Stimulated activated CD8-positive, alpha-beta memory T cell treated with anti-CD3 and anti-CD28 coated beads, Interleukin-2, amount 100 ng/mL, for 1 hour (primary cell): ENCODE measurements at places on chromosomes 7 and 10.

- DNase-seq, result no peak
Observed at GRCh38 chr7:87831097-87831496, 45.1 kb downstream of the SLC25A40 start.

- no peak for DNase-seq
Observed at GRCh38 chr7:82294382-82294784, 149.2 kb downstream of the CACNA2D1 start.

DNA sequence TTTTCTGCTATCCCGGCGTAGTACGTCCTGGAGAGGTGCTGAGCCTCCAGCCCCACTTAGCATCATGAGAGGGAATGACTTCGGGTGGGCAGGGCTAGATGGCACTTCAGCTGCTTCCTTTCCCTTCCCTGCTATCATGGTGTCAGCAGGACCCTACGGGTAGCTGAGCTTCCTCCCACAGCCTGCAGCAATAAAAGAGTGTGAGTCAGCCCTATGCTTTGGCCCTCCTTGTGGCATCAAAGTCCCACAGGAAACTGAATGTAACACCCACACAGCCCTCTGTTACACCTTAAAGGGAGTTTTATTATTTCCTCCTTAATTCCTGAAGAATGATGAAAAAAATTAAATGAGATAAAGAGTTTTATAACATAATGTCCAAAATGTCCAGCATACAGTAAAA lies 458.1 kb downstream of the RPS24 start:
- DNase-seq, result no peak

GRCh38 chr7:140003913-140004382 lies 58.8 kb downstream of the PARP12 start:
- no peak for DNase-seq

DNA sequence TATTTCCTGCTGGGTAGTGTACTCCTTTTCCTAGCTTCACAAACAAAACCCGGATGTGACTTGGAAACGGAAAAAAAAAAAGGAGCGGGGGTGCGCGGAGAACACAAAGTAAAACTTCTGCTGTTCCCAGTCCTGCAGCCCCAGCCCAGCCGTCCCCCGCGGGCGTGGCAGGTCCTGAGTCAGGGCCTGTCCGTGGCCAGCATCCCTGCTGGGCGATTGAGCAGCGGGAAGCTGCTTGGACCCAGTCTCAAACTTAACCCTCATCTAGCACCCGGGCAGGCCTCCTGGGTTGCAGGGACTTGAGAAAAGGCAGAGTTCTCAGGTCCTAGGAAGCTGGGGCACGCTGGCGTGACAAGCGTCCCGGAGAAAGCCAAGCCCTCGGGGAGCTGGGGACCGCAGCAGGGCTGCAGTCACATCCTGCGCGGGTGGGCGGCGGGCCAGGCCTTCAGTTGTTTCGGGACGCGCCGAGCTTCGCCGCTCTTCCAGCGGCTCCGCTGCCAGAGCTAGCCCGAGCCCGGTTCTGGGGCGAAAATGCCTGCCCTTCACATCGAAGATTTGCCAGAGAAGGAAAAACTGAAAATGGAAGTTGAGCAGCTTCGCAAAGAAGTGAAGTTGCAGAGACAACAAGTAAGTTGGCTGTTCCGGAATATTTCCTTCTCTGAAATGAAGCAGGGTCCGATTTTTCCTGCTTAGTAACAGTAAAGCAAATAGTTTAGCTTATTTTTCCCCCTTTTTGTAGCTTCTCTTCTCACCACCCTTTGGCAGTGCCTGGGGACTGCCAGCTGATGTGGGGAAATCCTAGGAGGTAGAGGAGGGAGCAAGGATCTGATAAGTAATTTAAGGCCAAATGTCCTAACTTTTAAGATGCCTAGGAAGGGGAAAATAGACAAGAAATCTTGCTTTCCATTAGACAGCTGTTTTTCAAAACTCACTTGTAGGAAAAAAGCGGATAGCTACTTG lies at the start of gene GNG11:
GNG11 (plus strand) TSS at position 129 of the 960 bp plus-strand sequence; CDS start at position 532, 403 bp downstream.
- no peak for DNase-seq

DNA sequence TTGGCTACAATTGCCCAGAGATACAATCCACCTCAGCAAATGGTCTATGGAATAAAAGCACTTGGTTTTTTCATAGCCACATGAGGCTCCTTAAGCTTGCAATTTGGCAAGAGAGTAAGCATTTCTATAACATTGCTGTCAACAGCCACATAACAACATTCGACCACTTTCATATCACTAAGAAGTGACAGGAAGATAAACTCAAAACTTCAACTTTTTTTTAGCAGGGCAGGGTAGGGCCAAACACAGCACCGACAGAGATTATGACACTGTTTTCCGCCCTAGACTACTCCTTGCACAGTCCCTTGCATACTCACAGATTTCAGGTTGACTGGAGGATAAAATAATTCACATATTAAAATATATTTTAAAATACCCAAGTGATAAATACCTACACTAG lies 185.4 kb downstream of the JAZF1 start:
- DNase-seq, result no peak

DNA sequence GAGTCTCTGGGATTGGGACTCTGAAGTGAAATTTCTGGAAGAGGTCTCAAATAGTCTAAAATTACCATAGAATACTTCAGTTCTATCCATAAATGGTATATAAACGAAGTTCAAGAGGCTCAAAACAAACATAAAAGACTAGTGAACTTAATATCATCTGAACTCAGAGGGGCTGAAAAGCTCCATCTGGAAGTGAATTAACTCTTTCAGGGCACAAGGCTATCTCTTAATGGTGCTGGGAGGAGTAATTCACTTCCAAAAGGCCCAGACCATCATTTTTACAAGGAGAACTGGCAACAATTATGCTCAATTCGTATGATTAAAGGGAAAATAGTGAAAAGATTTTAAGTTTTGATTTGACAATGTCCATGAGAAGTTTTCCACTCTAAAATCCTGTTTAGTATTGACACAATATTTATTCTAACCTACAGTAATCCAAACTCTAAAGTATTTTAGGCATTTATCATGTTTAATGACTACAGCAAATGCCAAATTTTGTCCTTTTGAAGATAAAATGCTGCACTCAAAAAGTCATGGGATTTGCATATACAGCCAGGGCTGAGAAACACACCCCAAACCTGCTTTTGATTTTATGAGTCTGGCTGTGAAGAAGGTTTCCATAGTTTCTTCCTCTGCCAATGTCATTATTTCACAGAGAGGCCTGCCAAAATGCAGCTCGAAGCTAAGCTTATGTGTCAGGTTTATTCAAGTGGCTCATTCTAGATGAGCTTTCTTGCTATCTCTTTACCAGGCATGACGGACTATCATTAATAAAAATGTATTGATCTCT lies 143.9 kb downstream of the HIBADH start:
- no peak for DNase-seq

DNA sequence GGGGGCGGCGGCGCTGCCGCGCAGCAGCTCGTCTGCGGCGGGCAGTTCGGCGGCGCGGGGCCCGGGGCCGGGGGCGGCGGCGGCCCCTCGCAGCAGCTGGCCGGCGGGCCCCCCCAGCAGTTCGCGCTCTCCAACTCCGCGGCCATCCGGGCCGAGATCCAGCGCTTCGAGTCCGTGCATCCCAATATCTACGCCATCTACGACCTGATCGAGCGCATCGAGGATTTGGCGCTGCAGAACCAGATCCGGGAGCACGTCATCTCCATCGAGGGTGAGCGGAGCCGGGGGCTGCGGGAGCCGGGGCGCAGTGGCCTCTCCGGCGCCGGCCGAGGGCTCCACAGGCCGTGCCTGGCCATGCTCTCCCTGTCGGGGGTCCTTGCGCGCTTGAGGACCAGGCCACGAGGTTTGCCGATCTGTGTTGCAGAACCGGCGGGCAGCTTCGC lies 548 bp downstream of the AGAP3 start:
- DNase-seq, result no peak

GRCh38 chr10:35882422-35883150 lies 240.5 kb upstream of the FZD8 start:
- no peak for DNase-seq

- DNase-seq, result no peak
Observed at GRCh38 chr7:85896531-85896930, 709.7 kb upstream of the SEMA3D start.

- no peak for DNase-seq
Observed at GRCh38 chr10:22670788-22671187, 43.6 kb downstream of the PIP4K2A start.

GRCh38 chr7:121516821-121517220 lies 120.7 kb upstream of the FAM3C start:
- DNase-seq, result no peak

DNA sequence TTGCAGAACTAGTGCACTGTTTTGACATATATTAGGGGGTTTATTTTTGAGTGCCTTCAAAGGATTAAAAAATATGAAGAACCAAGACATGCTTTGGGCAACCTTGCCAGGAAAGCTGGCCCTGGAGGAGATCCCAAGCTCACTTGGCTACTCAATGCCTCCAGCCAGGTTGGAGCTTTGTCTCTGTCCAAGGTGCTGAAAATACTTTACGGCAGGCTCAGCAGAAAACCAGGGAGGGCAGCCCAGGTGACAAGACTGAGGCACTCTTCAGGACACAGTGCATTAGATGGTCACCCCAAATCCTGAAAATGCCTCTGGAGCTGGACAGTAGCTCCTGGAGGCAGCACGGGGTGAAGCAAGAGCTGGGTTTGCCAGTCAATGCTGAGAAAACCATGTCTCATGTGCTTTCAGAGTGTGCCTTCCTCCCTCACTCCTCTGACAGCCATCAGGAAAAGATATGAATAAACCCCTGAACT lies 5.8 kb upstream of the KCNH2 start:
- no peak for DNase-seq

GRCh38 chr10:35992107-35992506 lies 350.0 kb upstream of the FZD8 start:
- no peak for DNase-seq

DNA sequence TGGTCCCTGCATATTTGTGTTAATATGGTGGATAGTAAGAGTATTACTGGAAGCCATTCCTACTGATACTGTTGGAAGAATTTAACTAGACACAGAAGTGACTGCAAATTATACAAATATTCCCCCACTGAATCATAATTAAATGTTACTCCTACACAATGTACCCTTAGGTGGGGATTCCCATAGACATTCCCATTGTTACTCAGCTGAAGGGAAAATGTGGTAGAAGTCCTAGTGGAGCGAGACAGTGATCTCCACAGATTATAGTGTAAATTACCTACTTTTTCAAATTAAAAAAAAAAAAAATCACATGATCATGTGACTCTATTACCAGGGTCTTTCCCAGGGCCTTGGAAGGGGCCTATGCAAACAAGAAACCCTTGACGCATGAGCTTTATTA lies 611.8 kb downstream of the LRMDA start:
- DNase-seq, result no peak

DNA sequence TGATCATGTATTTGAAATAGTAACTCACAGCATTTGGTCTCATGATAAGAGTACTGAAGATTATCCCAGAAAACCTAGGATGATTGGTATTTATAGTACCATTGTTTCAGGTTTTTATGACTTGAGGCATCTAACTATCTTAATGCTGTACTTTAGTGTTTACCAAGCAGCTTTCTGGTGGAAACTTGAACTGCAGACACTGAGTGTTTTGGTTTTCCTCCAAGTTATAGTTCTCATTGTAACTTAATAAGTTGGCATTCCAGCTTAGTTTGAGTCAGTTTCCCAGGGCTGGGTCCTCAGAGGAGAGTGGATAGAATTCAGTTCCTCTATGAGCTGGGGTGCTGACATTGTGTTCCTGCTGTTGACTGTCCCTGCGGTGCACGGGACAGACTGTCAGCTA lies 50.4 kb downstream of the SEC23IP start:
- no peak for DNase-seq

DNA sequence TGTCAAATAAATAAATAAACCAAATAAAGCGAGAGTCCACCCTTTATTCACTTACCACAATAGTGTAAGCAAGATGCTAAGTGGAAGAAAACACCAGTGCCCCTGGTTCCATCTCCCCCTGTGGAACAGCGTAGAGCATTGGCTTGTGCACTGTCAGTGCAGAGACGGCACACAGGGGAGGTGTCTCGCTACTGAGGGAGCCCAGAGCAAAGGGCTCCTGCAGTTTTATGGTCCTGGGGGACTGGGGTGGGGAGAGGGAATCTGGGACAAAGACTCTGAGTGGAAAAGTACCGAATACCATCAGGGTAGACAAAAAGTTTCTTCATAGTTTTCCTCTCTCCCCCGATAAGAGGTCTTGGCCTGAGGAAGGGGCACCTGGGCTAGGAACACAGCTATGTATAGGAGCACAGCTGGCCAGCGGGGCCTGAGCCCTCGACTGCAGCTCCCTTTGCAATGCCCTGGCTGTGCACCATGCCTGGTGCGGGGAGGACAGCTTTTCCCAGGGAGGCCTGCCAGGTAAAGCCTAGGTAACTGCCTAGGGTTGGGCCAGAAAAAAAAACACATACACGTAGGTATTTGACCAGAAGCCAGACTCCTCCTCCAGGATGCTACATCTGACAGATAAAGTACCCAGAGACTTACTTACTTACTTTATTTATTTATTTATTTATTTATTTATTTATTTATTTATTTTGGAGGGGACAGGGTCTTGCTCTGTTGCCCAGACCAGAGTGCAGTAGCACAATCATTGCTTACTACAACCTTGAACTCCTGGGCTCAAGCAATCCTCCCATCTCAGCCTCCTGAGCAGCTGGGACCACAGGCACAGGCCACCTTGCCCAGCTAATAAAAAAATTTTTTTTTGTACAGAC lies 88.8 kb upstream of the KIF5B start:
- DNase-seq, result no peak

- DNase-seq, result no peak
Observed at GRCh38 chr10:16386855-16387254, 50.0 kb upstream of the PTER start.
